Activated T-cell treated with anti-CD3 and anti-CD28 coated beads for 4 hours (primary cell): ENCODE measurements at places on chromosomes 2 and 18.

- no peak for DNase-seq
Measured at GRCh38 chr2:207704078-207704477, 7.4 kb upstream of the CCNYL1 start.

DNA sequence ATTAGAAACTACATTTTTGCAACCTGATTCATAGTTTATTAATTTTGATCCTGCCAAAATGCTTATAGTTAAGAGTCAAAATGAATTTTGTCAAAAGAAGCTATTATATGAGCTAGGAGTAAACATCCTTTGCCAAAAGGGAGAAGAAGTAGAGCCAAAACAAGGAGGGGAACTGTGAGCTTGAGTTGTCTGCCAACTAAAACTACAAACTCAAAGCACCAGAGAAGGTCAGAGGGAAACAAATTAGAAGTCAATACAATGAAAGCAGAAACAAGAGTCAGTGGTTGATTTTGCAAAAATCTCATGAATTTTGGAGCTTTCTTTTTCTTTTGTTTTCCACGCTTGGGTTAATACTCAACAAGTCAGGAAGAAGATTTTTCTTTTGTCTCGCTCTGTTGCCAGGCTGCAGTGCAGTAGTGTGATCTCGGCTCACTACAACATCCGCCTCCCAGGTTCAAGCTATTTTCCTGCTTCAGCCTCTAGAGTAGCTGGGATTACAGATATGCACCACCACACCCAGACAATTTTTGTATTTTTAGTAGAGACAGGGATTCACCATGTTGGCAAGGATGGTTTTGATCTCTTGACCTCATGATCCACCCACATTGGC, 508.5 kb downstream of the RIT2 start:
- DNase-seq = no peak

- no peak for DNase-seq
Measured at GRCh38 chr18:70333757-70334156, 44.9 kb downstream of the SOCS6 start.

GRCh38 chr2:192139813-192140212, 54.9 kb downstream of the TMEFF2 start:
- no peak for DNase-seq

DNA sequence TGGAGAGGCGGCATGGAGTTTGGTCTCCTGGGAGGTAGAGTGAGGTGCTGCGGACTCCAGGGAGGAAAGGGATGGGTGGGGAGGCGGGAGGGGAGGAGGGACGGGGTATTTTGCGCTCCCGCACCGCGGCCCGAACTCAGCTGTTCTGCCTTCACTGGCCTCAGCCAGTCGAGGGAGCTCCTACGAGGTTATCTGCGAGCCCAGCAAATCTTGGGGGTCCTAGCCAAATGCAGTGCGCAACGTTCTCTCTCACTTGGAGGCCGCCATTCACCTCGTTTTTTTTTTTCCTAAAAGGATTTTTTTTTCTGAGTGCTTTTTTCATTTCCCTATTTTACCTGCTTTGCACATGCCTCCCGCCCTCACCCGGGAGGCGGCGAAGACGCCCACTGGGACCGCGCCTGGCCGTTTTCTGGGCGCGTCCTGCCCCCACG, 877 bp upstream of the BCL2L11 start:
- DNase-seq = no peak

- DNase-seq = no peak
Measured at GRCh38 chr2:161312996-161313395, 4.8 kb downstream of the PSMD14 start.

DNA sequence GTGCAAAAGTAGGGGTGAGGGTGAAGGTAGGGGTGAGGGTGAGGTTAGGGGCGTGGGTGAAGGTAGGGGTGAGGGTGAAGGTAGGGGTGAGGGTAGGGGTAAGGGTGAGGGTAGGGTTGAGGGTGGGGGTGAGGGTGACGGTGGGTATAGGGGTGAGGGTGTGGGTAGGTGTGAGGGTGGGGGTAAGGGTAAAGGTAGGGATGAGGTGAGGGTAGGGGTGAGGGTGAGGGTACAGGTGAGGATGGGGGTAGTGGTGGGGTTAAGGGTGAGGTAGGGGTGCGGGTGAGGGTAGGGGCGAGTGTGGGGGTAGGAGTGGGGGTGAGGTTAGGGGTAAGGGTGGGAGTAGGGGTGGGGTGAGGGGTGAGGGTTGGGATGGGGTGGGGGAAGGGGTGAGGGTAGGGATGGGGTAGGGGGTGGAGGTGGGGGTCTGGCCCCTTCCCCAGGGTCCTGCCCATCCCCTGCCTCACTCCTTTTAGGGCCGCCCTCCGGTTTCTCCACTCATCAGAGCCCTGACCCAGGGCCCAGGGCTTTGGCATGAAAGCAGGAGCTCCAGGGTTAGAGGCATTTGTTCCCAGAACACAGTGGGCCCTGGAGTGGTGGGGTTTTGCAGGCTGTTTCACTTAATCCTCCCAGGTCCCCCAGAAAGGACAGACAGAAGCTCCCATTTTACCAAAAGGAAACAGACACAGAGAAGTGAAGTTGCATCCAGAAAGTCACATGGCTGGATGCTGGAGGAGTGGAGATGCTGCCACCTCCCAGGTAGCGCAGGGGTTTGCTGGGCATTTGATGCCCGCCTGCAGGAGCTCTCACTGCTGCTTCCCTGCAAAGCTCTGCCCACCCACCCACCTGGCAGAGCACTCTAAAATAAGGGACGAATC, 26.9 kb downstream of the SNORC start:
- no peak for DNase-seq

DNA sequence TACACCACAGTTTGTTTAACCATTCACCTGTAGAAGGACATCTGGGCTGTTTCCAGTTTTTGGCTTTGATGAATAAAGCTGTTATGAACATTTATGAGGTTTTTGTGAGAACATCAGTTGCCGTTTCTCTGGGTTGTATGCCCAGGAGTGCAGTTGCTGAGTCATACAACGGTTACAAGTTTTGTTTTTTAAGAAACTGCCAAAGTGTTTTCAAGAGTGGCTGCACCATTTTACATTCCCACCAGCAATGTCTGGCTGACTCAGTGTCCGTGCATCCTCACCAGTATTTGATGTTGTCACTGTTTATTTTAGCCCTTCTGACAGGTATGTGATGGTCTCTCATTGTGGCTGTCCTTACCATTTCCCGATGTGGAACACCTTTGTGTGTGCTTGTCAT, 48.0 kb upstream of the GPR17 start:
- no peak for DNase-seq

GRCh38 chr2:31083234-31083993, 54.8 kb downstream of the GALNT14 start:
- no peak for DNase-seq
